Activated T-helper 17 cell treated with anti-CD3 and anti-CD28 coated beads, Interleukin-2, amount 50 U/mL, for 72 hours (primary cell): ENCODE measurements at places on chromosomes 6 and 20.

DNA sequence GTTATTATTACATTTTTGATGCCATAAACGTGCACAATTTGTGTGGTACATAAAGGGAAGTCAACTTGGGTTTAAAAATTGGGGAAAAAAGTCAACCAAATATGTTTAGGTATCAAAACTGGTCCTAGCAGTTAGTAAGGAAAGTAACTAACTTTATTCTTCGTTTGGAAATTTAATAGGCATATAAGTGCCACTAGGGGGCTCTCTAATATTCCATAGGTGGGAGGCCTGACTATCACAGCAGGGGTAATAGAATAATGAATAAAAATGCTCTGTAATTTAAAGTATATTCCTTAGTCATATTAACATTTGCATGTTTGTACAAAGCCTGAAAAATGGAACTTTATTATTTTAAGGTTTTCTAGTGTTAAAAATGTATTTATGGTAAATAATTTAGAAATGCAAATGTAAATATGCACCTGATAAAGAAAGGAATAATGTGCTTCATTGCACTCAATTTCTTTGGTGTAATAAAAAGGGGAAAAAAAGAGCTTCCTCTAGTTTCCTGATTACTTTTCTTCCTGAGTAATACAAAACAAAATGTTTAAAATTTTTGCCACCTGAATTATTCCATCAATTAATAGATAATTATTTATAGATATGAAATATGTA is 125.7 kb upstream of the HDAC2 start:
- ATAC-seq = no peak

DNA sequence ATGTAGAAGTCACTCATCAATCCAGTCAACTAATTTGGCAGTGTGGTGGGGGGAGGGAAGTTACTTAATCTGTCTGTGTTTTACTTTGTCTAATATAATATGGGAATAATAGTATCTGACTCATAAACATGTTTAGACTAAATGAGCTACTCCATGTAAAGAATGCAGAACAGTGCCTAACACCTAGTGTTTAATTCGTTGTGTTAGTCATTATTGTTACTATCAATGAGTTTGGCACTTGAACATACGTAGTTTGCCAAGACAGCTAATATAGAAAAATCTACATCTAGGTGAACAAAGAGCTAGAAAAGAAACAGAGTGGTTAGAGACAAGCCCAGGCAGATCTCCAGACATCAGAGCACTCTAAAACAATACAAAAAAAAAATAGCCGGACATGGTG is 49.1 kb downstream of the IRAK1BP1 start:
- ATAC-seq = no peak

- no peak for ATAC-seq
Measured at GRCh38 chr20:62615750-62616251, 26.5 kb upstream of the SLCO4A1 start.

DNA sequence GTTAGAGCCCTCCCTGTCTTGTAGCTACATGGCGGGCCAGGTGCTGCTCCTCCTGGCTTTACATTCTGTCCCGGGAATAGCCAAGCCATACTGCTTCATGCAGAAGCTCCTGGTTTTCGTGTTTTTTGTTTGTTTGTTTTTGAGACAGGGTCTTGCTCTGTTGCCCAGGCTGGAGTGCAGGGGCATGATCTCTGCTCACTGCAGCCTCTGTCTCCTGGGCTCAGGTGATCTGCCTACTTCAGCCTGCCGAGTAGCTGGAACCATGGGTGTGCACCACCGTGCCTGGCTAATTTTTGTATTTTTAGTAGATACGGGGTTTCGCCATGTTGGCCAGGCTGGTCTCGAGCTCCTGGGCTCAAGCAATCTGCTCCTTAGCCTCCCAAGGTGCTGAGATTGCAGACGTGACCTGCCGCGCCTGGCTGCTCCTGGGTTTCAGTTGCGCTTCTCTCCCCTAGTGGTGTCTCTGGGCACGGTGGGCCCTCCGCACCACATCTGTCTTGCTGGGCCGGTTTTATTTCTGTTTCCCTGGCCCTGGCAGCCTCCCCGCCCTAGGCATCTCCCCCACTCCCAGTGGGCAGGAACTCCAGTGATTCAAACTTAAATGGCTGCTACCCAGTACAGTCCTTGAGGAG is 12.9 kb downstream of the CDYL start:
- no peak for ATAC-seq

- ATAC-seq = no peak
Measured at GRCh38 chr6:100366419-100366818, 98.3 kb downstream of the SIM1 start.

- no peak for ATAC-seq
Measured at GRCh38 chr6:98487612-98488011, 346.8 kb upstream of the POU3F2 start.

GRCh38 chr6:146047371-146047770 is 18.5 kb downstream of the GRM1 start:
- ATAC-seq = no peak

GRCh38 chr20:54772893-54773642 is 297.7 kb downstream of the DOK5 start:
- no peak for ATAC-seq

GRCh38 chr20:10434832-10435812 is at the start of gene SLX4IP:
SLX4IP (plus strand) TSS chr20:10435305; CDS start chr20:10458205, 22,900 bp downstream.
- peak; percentile 65 for ATAC-seq

- no peak for ATAC-seq
Measured at GRCh38 chr6:83605517-83605916, 93.2 kb downstream of the PRSS35 start.

DNA sequence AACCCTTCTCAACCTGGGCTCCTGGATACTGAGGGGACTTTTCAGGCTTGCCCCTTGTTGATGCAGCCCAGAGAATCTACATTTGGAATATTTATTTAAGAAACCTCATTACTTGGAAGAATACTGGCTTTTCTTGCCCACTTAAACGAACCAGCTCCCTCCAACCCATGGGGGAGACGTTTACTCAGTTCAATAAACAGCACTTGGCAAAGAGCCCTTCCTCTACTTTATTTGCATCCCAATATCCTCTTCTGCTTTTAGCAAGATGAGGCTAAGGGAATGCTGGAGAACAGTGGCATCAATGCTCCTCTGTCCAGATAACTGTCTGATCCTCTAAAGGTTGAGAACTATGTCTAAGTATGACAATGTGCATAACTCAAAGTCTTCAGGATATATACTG is 22.2 kb downstream of the PTPRK start:
- ATAC-seq = no peak

GRCh38 chr6:113626475-113626874 is 230.7 kb upstream of the MARCKS start:
- ATAC-seq = no peak

DNA sequence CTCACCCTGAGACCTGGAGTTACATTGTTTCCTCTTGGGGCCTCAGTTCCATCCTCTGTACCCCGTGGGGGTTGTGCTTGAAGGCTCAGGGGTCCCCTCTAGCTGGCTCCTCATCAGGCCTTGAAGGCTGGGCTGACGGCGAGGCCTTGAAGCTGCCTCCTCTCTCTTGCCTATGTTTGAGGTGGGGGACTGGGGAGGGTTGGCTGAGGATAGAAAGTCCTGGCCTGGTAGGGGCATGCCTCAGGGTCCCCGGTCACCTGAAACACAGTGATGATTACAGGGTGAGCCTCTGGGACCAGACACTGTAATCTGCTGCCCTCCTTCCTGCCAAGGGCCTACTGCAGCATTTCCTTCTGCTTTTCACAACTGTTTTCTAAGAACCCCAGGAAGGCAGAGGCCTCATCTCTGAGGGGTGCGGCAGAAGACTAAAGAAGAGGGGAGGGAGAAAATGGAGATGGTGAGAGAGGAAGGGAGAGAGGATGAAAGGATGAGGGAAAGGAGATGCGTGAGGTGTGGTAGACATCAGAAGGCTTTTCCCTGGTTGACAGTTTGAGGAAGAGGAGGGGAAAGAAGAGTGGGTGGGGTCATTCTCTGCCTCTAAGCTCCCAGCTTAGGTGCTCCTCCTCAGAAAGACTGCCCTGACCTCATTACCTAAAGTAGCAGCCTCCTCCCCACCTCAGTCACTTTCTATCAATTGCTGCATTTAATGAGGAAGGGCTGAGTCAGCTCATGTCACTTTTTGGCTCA is 29.7 kb downstream of the VEGFA start:
- ATAC-seq = peak; percentile 22

DNA sequence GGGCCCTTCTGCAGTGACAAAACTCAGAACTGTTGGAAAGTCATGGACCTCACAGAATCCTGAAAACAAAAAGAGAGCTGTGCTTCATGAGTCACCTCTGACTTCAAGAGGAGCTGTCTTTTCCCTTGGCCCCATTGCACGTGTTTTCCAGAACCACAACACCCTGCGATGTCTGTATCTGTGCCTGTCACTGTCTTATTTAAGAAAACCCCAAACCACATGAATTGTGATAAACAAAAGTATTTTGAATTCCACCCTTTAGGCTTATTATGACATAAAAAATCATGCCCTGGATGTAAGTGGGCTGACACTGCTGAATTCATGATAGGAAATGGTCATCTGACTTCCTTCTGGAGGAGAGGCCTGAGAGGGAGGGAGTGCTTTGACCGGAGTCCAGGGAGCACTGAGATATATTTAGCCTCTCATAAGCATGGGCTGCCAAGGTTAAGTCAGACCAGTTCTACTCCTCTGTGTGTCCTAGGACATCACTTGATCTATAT is 96.4 kb upstream of the DUSP22 start:
- peak; percentile 54 for ATAC-seq

- ATAC-seq = no peak
Measured at GRCh38 chr6:125189494-125189893, 35.9 kb downstream of the TPD52L1 start.

DNA sequence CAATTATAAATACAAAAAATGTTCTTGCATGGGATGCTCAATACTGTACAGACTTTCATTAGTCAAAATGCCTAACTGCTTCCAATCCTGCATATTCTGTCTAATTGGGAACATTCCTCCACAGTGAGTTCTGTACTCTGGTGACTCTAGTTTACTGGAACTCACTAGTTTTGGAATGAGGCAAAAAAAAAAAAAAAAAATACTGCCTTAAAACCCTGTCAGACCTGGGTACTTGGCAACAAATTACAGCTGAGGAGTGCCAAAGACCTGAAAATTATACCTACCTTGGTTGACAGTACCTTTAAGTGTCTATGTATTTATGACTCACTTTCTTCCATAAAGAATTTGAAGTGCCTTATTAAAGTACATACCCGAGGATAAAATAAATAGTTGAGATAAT is 276.7 kb downstream of the FARS2 start:
- ATAC-seq = no peak

DNA sequence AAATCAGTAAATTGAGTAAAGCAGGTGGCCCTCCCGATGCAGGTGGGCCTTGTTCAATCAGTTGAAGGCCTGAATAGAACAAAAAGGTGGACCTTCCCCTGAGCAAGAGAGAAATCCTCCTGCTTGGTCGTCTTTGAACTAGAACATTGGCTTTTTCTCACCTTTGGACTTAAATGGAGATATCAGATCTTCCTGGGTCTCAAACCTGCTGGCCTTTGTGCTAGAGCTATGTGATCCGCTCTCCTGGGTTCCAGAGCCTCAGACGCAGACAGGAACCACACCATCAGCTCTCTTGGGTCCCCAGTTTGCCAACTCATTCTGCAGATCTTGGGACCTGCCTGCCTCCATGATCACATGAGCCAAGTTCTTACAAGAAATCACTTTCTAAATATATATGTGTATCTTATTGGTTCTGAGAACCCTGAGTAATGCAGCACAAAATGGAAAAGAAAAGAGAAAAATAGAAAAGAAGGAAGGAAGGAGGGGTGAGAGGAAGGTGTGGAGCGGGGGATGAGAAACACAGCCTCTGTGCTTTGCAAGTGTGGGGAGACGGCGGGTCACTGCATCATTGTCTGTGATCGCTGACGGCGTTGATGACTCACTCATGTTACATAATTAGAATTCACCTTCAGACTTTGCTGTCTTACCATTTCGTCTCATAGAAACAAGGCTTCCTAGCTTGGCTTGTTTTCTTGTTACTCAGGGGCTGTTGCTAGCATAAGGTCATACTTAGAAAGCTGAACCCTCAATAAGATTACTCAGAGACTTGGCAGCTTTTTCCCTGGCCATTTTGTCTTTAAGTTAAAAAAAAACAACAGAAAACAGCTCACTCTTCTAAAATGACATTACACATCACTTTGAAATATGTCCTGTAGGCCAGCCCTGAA is 85.7 kb upstream of the NEDD9 start:
- ATAC-seq = peak; percentile 93
